ENCODE measurements at places on chromosomes 5 and 9. TPM values are rescaled to one million over a fixed set of nuclear protein-coding genes. Genes with fewer than 3 reads are reported as not detected.

The PLAA gene
- polyA plus RNA-seq: 18.1 TPM

The IGFBPL1 gene
- polyA plus RNA-seq: not detected

The RASGRF2 gene
- polyA plus RNA-seq: 3.0 TPM

The CDC25C gene
- polyA plus RNA-seq: 7.3 TPM

GRCh38 chr9:7370381-7370780, 429.2 kb downstream of the DMAC1 start:
- DNase-seq: no peak

DNA sequence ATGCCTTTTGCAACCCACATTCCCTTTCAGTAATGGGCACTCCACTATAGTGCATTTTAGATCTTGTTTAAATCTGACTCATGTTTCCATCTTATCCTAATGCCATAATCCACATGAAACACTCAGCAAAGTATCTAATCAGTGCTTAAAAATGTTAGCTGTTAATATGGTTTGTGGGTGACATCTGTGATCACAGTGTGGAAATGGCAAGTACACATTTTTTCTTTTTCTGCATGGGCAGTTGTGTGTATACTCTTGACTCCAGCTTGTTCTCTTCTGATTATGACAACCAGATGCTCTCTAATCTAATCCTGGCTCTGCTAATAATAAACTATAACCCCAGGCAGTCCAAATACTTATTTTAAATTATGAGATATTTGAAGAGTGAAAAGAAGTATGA, 103.3 kb downstream of the EDIL3 start:
- DNase-seq: no peak

DNA sequence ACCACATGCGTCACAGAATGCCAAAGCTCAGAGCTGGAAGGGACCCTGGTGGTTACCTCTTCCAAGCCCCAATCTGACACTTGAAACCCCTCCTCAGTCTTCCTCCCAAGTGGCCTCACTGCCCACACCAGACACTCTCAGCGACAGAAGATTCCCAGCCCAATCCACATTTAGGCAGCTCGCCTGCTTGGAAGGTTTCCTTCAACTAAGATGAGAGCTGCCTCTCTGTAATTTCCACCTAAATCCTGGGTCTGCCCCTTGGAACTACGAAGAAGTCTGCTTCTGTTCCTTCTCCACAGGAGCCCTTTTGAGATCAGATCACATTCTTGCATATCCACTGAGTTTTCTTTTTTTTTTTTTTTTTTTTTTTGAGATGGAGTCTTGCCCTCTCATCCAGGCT, 83.7 kb downstream of the PAX5 start:
- DNase-seq: no peak

- no peak for DNase-seq
Measured at GRCh38 chr9:105269593-105269992, 25.1 kb downstream of the SLC44A1 start.

GRCh38 chr9:127177665-127178265, 55.3 kb upstream of the ANGPTL2 start:
- no peak for DNase-seq

- DNase-seq: peak; percentile 10
Measured at GRCh38 chr5:56585999-56586691, 229.2 kb upstream of the MAP3K1 start.

Data from IMR-90 (cell line).